ENCODE measurements at places on chromosomes 7 and 10.

GRCh38 chr7:158957510-158957906 is 101.2 kb downstream of the DYNC2I1 start:
- DNase-seq: no peak

DNA sequence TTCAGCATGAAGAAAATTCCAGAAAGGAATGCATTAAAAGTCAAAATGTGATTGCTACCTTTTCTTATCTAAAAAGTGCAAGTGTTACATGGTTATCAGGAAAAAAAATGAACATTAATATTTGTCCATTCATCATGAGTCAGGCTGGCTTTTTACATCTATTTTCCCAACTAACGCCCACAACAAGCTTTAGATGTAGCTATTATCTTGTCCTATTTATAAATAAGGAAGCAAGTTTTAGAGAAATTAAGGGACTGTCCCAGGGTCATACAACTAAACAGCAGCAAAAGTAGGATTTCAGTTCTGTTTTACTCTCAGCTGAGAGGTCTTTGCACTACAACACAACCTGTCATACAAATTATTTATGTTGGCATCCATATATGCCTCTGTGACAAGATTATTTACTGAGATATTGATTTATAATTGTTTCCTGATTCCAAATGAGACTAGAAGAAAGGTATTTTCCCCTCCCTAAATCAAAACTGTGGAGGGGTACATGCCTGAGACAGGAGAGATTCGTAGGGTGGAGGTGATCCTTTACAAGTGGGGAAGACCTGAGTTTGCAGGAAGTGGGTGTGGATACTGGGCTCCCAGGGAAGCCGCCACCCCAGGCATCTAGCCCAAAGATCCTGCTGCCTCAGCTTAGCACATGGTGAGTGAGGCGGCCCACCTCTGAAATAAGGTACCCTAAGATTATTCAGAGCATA is 57.2 kb upstream of the ARID5B start:
- no peak for DNase-seq

DNA sequence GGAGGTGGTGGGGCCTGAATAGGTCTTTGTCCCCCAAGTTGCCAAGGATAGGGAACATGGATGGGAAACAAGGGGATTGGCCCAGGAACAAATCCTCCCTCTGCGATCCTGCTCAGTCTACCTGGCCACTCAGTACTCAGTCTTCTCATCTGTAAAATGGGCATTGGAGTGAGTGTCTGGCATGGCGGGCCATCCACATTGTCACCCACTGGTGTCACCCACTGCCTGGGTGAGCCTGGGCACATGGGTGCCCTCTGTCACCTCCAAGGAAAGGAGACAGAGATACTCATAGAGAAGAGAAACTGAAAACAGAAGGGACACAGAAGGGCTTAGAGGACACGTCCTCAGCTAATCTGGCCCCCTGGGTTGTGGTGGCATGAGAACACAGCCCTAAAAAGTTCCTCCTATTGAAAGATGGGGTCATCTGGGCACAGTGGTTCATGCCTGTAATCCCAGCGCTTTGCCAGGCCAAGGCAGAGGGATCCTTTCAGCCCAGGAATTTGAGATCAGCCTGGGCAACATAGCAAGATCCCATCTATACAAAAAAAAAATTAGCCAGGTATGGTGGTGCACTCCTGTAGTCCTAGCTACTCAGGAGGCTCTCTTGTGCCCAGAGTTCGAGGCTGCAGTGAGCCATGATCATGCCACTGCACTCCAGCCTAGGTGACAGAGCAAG is 12.5 kb upstream of the TNRC18 start:
- no peak for DNase-seq

DNA sequence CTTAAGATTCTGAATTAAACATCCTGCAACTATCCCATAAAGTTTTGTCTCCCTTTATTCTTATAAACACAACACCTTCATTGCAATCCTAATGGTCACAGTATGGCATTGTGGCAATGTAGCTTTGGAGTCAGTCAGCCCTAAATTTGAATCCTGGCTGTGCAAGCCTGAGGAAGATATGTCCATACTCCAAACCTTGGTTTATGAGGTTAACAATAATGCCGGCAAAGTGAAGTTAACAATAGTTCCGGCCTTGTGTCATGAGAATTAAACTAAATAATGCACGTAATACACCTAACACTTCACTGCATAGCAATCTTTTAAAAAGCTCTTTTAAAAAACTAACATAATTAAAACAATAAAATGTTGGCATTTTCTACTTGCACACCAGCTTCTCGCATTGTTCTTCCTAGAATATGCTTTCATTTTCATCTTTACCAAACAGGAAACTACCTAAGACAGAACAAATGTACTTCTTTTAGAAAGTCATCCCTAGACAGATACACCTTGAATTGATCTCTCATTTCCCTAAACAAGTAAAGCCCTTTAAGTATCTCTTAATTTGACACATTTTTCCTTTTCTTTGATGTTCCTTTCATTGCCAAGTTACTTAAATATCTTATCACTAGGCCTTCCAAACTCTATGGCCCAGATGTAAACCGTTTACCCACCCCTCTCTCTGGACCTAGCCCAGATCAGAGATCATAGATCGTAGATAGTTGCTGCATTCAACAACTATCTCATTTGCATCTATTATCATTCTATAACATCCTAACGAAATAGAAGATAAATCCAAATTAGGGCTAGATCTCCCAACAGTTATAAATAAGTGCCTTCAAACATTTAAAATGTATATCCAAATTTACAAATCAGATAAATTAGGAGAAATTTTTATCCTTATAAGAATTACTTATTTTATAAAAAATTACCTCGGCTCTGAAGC is 66.7 kb downstream of the CREB3L2 start:
- no peak for DNase-seq

DNA sequence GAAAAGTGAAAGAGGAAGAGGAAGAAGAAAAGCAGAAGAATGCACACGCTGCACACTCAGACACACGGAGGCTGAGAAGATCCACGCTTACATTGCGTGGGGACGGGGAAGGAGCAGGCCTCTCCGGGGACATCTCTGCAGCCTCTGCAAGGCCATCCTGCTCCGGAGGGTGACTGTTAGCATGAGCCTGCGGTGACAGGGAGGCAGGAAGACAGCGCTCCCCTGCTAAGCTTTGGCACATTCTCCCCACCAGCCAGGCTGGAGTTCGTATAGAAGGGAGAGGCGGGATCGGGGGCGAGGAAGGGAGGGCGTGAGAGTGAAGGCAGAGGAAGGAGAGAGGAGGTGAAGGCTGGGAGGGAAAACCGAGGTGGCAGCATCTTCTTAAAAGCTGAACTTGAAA is 366.0 kb upstream of the SHH start:
- no peak for DNase-seq

DNA sequence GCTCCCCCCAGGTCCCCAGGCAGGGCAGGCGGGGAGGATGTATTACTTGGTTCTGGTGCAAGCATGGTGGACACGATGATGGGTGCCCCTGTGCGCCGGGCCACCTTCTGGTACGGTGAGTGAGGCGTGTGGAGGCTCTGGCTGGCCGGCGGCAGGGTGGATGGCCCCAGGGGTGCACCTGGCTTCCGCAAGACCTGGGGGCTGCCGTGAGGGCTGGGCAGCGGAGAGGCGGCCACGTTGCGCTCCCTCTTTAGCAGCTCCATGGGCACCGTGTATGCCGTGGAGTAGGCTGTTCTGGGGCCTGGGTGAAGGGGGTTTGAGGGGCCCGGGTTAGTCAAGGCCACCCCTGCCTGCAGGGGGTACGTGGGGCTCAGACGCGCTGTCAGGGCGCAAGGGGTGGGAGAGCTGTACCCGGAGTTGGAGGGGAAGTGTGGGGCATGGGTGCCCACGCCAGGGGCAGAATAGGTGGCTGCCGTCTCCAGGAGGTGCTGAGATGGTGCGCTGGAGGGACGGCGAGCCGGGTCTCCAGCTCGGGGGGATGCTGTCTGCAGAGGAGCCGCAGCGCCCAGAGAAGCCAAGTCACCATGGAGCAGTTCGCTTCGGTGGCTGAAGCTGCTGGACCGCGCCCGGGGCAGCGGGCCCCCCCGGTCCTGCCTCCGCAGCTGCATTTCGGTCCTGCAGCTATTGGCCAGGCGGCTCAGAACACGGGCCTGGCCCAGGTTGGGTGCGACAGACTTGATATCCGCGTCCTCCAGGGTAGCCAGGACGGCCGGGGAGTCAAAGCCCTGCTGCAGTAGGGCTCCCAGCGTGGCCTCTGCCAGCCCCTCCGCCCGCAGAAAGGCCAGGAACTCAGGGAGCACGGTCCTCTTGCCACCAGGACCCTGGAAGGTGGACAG is 84.4 kb downstream of the ZRANB1 start:
- DNase-seq: no peak

GRCh38 chr10:89785095-89785494 is 83.7 kb downstream of the KIF20B start:
- DNase-seq: no peak

DNA sequence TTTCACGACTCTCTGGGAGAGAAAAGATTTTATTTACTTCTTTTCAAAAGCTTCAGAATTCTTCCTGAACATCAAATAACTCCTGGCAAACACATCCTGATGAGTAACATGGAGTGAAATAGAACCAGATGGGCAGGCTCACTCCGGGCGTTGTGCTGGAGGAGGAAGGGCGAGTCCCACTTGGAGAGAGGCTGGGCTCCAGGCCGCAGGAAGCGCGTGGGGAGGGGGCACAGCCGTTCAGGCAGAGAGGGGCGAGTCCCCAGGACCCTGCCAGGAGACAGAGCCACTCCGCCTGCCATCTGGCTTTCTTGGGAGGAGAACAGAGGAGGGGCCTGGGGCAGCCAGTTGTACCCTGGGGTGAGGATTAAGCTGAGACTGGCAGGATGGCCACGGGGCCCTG is 265.9 kb upstream of the ZMIZ1 start:
- DNase-seq: peak; percentile 53

- DNase-seq: no peak
Observed at GRCh38 chr10:126243306-126243705, 145.0 kb downstream of the ADAM12 start.

DNA sequence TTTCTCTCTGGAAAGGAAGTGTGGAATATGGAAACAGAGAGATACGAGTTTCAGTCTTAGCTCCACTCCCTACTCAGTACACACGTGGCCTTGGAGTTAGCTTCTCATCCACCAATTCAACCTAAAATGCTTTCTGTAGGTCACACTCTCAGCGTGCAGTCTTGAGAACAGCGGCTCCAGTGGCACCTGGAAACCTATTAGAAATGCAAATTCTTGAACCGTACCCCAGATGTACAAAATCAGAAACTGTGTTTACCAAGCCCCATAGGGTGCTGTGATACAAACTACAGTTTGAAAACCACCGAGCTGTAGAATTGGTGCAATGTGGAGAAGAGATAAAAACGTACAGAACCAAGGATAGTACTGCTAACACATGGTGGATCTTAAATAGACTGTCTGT is 91.1 kb upstream of the SP4 start:
- no peak for DNase-seq

- no peak for DNase-seq
Observed at GRCh38 chr10:12960941-12961340, 40.6 kb downstream of the CCDC3 start.

DNA sequence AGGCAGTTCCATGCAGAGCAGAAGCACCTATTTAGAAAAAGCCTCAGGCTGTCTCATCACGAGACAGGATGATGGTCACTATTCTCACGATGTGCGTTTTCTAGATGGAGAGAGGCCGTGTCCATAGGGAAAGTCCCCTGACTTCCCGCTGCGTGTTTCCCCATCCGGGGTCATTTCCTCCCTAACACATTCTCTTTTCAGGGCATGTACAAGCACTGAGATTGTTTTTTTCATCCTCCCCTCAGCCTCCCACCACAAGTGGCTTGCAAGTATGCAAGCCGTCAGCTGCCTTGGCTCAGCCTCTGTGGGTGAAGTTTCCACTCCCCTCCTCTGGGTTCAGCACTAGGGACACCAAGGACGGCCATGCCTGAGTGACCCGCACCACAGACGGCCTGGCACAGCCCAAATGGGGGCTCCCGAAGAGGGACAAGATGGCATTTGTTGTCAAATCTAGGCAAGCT is 2.7 kb upstream of the CALML5 start:
- peak; percentile 20 for DNase-seq

DNA sequence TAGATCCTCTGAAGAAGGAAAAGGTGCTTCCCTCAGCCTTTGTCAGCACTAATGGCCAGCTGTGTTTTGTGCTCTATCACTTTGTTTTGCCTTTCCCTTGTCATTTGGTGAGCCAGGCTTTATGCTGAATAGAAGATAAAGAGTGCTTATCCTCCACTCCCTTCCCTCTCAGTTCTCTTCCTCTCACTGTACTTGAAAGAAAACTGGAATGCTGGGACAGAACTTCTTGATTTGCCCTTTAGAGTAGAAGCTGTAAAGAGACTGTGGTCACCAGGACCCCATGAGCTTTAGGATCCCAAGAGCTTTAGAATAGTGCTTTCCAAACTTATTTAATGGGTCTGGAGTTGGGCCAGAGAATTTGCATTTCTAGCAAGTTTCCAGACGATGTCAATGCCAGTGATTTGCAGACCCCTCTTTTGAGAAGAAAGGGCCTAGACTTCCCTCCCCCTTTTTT is 81.4 kb downstream of the LRRC4 start:
- no peak for DNase-seq

- no peak for DNase-seq
Observed at GRCh38 chr7:90424720-90425119, 21.5 kb downstream of the CLDN12 start.

- DNase-seq: no peak
Observed at GRCh38 chr10:104580321-104580720, 60.8 kb upstream of the SORCS3 start.

DNA sequence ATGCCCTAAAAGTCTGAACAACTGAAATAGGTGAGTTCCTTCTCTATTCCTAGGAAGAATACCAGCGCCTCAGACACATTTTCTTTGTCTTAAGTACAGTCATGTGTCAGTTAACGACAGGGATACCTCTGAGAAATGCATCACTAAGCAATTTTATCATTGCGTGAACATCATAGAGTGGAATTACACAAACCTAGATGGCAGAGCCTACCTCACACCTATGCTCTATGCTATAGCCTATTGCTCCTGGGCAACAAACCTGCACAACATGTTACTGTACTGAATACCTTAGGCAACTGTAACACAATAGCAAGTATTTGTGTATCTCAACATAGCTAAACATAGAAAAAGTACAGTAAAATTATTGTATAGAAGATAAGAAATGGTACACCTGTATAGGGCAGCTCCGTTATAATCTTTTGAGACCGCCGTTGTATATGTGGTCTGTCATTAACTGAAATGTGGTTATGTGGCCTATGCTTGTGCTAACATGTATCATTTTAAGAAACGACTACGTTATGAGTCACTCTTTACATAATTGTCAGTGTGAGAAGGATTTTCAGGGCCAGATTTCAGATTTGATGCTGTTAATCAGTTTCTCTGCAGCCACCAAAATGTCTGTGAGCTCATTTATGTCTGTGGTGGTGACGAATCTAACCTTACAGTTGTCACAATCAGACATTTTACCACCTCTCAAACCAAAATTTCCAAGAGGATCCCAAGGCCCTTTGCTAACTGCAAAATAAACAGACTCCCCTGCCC is 66.1 kb upstream of the STK17A start:
- no peak for DNase-seq

GRCh38 chr10:30489346-30489745 is 55.4 kb downstream of the MAP3K8 start:
- no peak for DNase-seq

- DNase-seq: peak; percentile 82
Observed at GRCh38 chr10:46787321-46787615, 124.0 kb upstream of the PTPN20 start.

- no peak for DNase-seq
Observed at GRCh38 chr10:118339111-118339510, 3.0 kb downstream of the FAM204A start.

- no peak for DNase-seq
Observed at GRCh38 chr10:17831896-17832295, 22.7 kb downstream of the MRC1 start.

GRCh38 chr10:96968682-96969423 is 136.8 kb downstream of the LCOR start:
- no peak for DNase-seq
